EL (cell line): ENCODE measurements at places on chromosomes 2 and 18.

DNA sequence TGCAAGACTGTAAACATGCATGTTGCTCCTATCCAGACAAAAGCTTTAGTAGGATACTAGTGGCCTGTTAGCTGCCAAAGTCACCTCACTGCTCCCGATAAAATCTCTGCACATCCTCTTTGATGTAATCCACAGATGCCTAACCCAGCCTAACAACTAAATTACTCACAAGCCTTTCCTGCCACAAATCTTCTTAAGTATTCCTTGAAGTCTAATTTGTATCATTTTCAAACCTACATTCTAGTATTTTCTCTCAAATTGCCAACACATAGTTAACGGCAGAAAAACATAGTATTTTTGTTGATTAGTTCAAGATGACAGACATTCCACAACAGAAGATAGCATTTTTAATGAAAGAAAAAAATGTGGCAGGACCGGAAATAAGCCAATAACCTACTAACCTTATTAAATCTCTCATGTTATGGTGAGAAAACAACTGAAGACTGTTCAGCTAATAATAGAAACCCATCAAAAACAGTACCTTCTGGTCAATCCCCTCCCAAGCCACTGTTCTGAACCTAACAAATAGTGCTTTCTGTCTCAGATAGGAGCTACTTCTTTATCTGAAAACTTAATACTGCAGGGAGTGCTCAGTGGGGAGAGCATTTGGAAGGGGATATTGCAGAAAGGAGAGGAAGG, at the start of gene MPP4:
Gene MPP4, minus strand, starts transcription at position 57 of the 639 bp plus-strand sequence. CDS start 4,690 bp downstream, outside the sequence.
- DNase-seq, result peak; percentile 77

- no peak for DNase-seq
These were observed 33.1 kb upstream of the ZNF532 start for GRCh38 chr18:58831606-58832005.

DNA sequence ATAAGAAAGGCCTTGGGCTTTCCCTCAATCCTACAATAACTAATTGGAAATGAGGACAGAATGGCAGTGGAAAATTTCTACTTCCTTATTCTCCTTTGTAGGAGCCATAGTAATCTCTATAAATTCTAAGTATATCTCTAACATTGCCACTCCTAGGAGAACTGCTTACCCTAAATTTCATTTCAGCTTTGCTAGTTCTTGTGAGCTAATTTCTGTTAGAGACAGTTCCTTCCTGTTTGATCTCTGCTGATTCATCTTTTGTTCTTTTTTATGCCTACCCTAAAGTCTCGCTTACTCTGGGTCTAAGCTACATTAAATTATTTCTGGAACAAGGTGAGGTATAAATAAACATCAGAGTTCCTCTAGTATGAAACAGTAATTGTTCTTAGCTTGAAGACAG, 25.7 kb downstream of the ABHD3 start:
- DNase-seq, result no peak

DNA sequence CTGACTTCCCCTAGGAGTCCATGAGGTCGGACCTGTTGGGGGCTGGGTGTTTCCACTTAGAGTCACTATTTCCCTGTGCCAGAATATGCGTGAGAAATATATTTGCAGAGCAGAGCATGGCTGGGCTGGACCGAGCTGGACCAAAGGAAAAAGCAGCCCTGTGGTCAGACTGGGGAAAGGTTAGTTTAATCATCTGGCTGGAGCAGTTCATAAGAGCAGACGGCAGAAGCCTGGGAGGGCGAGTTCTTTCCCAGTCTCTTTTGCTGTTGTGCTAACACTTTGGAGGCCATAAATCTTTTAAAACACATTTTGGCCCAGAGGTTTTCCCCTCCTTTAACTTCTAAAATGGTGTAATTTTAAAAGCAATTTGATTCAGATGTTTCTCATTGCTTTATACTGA, 66.5 kb downstream of the GLI2 start:
- DNase-seq, result no peak

- DNase-seq, result no peak
These were observed 141.1 kb downstream of the ZNF385B start for GRCh38 chr2:179720173-179720772.

DNA sequence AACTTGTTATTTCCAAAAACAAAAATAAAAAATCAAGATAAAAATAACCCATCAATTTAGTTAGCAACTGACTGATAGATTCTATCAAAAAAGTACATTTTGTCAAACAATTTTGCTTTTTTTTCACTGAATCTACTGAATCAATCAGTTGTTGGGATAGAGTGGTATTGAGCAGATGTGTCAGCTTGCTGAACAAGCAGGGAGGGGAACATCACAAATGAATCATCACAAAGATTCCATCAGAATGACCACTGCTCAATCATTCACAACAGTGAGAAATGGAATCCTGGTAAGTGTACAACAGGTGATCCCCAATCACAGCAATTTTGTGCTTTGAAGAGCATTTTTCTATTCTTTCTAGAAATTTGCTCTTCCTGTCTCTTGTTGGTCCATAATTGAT, 12.3 kb upstream of the SLC14A2 start:
- no peak for DNase-seq

DNA sequence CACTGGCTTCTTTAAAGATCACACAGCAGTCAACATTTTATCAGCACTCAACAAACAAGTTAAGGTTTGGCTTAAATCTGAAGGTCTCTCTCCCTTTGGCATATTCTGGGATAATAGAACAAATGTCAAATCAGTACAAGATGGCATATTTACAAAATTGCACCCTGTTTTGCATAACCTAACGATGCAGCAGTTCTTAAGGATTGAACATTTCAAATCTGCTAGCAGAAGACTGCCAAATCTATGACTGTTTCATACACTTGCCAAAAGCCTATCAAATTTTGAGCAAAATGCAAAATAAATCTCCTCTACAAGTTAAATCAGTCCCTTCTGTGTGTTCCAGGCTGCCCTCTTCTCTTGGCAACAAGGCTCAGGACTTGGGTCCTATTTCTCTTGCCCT, 73.6 kb downstream of the DPP4 start:
- DNase-seq, result no peak

DNA sequence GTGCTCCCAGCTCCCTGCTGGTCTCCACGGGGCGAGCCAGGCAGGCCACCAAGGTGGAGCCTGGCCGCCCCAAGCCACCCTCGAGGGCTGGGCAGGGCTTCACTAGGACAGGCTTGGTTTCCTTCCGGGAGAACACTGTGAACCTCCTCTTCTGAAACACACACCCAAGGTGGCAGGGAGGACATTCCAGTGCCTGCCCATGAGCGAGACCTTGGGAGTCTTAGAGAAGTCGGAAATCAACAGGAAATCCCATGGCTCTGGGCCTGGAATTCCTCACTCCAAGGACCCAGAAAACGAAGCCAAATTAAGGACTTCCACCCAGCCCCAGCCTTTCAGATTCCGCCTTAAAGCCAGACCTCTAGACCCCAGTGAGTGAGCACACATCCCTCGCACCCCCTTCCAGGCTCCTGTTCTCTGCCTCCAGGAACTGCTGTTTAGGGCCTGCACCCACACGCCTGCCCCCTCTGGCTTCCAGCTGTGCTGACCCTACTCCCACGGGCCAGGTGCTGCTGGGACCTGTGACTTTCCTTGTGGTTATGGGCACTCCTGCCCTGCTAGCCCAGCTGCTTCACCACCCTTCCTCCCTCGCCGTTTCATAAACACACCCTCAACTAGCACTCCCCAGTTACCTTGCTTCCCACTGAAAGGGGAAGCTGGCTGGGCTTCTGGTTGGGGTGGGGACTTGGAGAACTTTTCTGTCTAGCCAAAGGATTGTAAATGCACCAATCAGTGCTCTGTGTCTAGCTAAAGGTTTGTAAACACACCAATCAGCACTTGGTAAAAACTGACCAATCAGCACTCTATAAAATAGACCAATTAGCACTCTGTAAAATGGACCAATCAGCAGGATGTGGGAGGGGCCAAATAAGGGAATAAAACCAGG, 13.7 kb downstream of the GPR17 start:
- DNase-seq, result no peak

DNA sequence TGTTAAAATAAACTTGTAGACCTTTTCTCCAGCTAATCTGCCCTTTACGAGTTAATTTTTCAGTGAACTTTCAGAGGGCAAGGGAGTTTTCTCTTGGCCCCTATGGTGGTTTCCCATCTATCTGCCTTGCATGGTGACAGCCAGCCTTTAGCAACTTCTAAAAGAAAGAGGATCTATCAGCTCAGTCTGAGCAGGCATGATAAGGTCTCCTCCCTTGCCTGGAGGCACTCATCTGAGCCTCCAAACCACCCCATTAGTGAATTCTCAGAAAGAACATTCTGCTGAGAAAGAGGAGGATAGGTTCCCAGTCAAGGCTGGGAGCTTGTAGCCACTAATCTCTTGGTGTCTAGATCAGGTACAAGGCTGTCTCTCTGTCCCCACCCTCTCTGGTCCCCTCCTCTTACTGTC, 10.7 kb upstream of the GYPC start:
- DNase-seq, result no peak

DNA sequence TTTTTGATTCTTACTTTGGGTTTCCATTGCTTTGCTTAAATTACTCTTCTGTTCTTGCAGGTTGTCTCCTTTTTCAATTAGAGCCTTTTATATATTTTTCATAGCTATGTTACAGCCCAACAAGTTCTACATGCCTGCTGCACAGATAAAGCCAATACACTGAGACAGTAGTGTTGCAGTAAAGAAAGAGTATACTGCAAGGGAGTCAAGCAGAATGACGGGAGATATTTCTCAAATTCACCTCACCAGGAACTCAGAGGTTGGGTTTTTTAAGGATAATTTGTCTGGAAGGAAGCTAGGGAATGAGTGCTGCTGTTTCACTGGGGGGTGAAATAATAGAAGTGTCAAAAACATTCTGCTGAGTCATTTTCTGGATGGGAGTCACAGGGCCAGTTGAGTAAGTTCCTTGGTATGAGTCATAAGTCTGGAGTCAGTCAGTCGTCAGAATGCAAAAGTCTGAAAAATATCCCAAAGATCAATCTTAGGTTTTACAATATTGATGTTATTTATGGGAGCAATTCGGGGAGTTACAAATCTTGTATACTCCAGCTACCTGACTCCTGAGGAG, 193.0 kb upstream of the RGPD4 start:
- peak; percentile 86 for DNase-seq

DNA sequence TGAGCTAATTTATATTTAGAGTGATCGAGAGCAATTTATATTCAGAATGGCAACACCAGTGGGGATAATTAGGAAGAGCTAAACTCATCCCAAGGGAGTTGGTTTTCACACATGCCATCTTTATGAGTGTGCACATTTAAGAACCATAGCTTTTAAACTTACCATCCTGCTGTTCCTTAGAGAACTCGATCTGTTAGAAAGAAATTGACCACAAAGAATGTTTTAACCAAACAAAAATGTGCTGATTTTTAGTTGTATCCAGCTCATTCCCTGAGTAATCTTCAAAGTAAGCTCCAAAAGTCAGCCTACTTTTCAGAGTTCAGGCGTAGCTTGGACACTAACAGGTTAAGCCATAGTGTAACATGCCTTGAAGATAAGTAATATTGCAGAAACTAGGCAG, 12.6 kb downstream of the MYL1 start:
- DNase-seq, result peak; percentile 0

DNA sequence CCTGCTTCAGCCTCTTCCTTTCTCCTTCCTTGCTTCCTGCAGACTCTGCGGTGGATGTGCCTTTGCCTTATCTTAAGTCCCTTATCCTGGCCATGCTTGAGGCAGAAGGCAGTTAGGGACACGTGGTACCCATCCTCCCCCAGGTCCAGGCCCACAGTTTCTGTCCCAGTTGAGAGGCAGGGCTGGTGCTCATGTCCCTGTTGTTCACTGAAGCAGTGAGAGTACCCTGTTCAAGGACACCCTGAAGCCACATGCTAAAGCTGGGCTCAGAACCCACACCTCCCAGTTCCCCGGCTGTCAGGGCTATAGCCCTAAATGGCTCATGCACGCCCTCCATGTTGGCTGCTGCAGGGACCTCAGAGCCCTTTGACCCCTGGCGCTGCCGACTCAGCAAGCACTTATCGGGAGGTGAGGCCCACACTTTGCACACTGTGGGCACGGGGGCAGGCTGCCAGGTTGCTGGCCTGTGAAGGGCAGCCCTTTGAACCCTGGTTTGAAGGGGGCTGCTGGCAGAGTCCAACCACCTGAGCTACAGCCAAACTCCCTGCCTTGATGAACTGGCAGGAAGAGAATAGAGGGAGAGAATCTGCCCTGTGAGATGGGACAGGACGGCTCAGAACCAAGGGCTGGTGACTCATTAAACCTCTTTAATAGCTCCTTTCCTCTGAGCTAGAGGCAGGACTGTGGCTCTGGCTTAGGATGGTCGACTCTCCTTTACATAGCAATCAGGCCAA, 6.3 kb downstream of the KHK start:
- DNase-seq, result no peak

GRCh38 chr2:224892574-224893204, 149.6 kb downstream of the DOCK10 start:
- no peak for DNase-seq

- DNase-seq, result no peak
These were observed 119.1 kb downstream of the LYPD1 start for GRCh38 chr2:132550946-132551345.

DNA sequence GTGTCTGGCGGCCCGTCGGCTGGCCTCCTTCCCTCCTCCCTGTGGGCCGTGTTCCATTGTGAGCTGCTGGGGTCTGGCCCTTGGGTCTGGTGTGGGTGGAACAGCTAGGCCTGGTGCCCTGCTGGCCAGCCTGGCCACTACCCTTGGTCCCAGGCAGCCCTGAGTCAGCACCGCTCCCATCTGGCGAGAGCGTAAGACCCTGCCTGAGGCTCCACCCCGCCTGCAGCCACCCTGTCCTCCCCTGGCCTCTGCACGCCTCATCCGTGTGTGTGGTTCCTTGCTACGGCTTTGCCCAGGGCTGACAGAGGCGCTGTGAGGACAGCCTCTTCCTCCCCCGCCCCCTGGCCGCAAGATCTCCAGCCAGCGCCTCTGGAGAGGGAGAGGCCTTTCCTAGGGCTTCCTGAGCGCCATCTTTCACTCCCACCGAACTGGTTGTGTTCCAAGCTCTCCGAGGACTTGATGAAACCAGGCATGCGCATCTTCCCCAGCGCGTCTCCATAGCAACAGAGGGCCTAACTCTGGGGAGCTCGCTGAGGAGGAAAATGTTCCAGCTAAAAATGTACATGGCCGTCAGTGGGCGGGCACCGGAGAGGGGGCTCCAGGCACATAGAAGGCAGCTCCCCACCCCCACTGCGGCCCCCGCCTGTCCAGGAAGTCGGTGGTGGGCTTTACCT, 83.0 kb downstream of the STPG4 start:
- DNase-seq, result peak; percentile 82

- DNase-seq, result no peak
These were observed 25.0 kb downstream of the CELF4 start for GRCh38 chr18:37540424-37541138.

DNA sequence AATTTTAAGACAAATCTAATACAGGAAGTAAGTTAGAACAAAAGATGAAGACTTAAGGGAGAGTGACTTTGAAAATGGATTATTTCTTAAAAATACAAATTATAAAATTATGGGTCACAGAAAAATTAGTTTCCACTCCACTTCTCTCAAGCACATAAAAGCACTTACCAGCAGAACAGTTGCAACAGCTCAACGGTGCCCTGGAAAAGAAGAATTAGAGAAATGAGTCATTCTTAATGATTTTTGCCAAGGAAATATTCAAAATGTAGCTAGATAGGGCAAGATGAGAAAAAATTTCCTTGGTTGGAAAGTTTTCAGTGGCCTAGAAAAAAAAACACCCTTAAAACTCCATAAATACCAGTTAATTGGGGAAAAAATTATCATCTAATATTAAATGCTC, 2185.6 kb upstream of the CELF4 start:
- DNase-seq, result no peak
